ENCODE measurements at places on chromosomes 16 and 17.

DNA sequence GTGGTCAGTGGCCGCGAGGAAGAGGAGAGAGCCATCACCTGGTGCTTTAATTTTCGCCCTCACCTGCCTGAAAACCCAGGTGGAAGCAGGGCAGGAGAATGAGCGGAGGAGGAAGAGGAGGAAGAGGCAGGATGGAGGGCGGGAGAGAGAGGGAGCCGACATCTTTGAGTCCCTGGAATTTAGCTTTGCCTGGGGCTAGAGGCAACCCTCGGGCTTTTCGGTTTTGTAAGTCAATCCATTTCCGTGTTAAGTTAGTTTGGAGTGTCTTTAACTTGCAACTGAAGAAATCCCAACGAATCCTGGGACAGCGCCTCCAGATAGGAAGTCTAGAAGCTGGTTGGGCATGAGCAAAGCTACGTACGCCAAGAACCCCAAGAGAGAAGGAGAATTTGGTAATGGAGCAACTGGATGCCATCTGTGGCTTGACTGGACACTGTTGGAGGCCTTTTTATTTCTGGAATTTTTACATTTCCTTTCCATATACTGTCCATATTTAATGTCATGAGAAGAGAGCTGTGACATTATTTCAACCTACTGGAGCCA lies 36.9 kb upstream of the ATP2A3 start:
- no peak for DNase-seq

GRCh38 chr17:37458805-37459204 lies 30.9 kb upstream of the DUSP14 start:
- DNase-seq = no peak

DNA sequence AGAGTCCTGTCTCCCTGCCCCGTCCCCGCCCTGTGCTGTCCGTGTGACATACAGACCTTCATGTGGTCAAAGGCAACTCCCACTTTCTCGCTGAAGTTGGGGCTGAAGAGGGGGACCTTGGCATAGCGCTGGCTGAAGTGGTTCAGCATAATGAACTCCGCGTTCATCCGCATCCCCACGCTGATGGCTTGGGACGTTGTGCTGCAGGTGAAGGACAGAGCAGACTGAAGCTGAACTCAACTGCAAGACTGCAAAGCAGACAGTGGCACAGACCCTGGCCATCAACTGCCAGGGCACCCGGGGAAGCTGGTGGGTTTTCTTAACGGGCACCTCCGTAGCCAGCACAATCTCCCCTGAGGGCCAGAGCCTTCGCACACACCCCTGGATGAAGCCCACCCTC lies 24.2 kb downstream of the ELAC2 start:
- no peak for DNase-seq

- no peak for DNase-seq
These were observed 140.1 kb downstream of the CCDC182 start for GRCh38 chr17:57604771-57605674.

- DNase-seq = no peak
These were observed 42.1 kb upstream of the TAOK1 start for GRCh38 chr17:29347831-29348629.

- no peak for DNase-seq
These were observed 28.0 kb downstream of the NFATC3 start for GRCh38 chr16:68113059-68113761.

DNA sequence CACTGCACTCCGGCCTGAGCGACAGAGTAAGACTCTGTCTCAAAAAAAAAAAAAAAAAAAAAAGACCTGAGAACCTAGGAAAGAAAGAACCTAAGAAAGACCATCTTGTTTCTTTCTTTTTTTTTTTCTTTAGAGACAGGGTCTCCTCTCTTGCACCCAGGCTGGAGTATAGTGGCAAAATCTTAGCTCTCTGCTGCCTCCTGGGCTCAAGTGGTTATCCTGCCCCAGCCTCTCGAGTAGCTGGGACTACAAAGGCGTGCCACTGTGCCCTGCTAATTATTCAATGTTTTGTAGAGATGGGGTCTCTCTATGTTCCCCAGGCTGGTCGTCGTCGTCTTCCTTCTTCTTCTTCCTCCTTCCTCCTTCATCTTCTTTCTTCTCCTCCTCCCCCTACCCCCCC lies 7.8 kb upstream of the BIRC5 start:
- no peak for DNase-seq

- no peak for DNase-seq
These were observed 35.0 kb upstream of the ALKBH5 start for GRCh38 chr17:18148586-18148985.

DNA sequence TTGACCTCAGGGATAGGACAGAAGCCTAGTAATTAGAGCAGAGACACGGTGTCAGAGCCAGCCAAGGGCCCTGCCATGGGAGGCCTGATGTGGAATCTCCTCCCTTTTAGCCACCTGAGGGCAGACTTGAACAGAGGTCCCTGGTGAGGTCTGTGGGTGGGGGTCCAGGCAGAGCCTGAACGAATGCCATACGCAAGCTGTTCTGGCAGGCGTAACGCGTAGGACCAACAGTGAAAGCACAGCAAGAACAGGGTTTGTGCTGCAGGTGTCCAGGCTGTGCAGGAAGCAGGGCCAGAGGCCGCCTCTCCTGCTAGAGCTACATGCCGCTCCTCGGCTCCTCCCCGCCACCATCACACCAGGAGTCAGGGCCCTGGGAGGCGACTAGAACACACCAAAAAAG lies 81.9 kb upstream of the TBX2 start:
- no peak for DNase-seq

DNA sequence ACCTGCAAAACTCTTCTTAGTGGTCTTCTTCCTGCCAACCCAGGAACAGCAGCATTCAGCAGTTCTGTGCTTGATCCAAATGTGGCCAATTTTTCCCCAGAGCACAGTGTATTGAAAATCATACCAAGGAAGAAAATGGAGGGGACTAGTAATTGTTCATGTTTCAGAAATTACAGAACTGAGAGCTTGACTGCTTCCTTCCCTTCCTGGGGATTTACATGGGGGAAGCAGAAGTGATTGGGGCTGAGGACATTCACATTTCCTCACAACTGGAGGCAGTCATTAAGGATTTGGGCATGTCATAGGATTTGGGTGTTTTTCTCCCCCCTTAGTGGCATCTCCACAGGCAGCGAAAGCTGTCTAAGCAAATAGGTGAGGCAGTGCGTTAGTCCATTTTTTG lies 19.7 kb downstream of the CIITA start:
- DNase-seq = no peak

GRCh38 chr16:78179666-78180065 lies 80.2 kb downstream of the WWOX start:
- DNase-seq = no peak
